ENCODE measurements at places on chromosomes 5 and 9.

DNA sequence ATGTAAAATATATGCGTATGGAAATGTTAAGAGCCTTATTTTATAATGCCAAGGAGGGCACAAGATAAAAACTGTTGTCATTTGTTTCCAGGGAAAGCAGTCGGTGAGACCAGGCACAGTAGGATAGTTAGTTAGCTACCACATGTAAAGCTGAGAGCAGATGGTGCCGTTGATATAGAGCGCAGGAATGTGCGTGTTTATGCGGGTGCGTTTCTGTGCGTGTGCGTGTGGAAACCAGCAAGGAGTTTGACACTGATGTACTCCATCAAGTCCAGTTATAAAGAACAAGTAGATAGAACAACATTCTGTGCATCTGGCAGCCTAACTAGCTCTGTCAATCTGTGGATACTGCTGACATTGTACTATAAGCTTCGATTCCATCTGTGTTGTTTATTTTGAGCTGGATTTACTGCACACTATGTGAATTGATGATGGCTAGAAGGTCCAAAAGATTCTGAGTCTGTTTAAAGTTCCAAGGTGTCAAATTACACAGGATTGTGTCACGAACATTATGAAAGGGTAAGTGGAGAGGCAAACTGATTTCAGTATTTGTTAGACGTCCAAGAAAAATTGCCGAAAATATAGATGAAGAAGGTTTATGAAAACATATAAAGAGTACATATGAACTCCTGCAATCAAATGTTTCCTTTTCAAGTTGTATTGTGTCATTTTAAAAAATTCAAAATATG, 494.9 kb upstream of the MEF2C start:
- no peak for DNase-seq

DNA sequence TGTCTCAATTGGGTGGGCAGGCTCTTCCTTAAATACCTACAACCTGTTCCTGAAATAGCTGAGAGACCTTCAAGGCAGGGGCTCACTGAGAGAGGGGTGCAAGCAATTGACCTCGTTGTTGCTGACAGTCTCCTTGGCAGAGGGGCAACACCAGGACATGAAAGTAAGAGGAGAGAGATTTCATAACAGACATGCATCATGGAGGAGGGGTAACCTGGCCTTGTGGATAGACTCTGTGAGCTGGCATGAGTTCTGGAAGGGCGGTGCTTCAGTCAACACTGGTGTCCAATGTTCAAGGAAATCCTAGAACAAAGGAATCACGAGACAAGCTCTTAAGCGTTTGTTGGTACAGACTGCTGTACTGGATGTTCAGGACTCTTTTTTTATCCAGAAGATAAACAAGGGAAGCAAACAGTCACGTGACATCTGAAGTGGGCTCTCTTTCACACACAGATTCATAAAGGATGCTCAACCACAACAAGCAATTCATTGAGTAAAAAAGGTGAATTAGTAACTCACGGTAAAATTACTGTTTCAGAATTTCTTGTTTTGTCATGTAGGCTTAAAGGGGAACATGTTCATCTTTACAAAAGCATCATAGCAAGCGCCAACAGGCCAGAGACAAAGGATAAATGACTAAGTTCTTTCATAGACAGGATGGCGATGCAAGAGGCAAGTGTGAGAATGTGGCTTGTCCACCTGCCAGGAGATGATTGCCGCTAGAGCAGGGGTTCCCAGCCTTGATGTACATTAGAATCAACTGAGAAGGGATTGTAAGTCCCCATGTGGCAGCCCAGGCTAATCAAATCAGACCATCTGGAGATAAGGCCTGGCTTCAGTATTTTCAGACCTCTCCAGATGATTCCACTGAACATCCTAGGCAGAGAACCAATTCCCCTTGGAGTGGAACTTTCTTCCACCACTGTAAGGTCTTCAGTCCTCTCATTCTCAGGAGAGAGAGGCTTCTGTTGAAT, 20.7 kb downstream of the ANKRA2 start:
- DNase-seq: no peak

- DNase-seq: no peak
These were observed 16.2 kb downstream of the SLC1A1 start for GRCh38 chr9:4506490-4506889.

GRCh38 chr5:134224888-134225779, 739 bp downstream of the PPP2CA start:
- DNase-seq: peak; percentile 60

- DNase-seq: no peak
These were observed 209.5 kb upstream of the MVB12B start for GRCh38 chr9:126117158-126117425.

DNA sequence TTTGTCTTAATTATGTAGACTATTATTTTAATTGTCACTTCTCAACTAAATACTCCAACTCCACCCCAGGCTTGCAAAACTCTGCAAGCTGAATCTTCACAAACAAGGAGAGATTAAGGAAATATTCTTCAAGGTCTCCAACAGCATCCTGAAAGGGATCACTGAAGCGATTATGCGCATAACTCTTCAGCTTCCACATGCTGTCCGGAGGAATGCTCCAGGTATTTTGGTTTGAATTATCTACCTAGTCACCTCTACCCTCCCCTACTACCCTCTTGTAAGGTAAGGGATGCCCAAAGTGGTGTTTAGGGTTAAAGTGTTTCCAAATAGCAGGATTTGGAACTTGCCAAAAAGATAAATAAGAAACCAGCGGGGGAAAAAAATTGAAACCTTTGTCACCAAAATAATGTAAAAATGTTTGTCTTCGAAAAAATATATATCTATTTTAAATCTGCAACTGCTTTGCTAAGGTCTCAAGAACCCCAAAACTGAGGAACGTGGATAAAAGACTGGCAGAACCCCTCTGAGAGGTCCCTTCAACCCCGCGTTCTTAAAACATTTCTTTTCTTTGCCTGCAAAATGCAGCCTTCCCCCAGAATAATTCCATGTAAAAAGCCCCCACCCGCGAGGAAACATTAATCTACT, 11.6 kb downstream of the PTCH1 start:
- DNase-seq: no peak

- DNase-seq: peak; percentile 39
These were observed 32.0 kb upstream of the ADAM19 start for GRCh38 chr5:157607371-157608161.

GRCh38 chr5:175715627-175716522, 58.0 kb downstream of the HRH2 start:
- no peak for DNase-seq

DNA sequence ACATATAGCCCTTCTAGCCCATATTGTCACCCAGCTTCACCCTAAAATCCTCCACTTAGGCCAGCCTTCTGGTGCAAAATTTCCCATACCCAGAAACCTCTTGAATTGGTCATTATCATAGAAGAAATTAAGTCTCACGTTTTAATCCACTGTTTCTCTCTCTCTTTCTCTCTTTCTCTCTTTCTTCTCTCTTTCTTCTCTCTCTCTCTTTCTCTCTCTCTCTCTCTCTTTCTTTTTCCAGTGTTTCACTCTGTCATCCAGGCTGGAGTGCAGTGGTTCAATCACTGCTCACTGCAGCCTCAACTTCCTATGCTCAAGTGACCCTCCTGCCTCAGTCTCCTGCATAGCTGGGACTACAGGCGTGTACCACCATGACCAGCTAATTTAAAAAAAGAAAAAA, 363.4 kb downstream of the TMEM167A start:
- no peak for DNase-seq

DNA sequence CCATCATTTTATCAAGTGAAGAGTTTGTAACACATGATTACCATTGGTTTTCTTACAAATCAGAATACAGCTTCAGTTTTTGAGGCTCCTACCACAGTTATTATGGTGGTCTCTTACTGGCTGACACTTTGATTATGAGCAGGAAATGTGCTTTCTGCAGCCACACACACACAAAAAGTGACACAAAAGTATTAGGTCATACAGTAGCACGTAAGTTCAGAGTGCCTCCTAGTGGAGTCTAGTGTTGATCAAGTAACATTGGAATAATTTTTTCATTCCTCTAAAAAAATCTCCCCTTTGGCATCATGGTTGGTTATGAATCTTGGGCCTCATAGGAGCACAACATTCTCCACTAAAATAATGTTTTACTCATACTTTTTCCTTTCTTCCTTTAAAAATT, 37.6 kb downstream of the PAM start:
- no peak for DNase-seq

DNA sequence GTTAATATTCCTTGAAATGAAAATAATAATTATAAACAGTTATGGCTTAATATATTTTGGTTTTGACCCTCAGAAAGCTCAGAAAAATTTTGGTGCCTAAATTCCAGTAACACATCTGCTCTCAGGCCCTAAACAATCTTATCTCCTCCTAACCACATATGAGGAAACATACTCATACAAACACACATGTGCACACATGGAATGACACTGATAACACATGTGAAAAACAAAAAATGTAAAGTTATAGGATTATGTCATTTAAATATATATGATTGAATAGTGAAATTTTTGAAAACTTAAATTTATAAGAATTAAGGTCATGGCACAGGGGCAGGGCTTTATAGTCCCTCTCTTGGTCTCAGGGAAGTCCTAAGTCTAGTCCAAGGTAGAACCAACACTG, 127.2 kb upstream of the TRPC7 start:
- DNase-seq: no peak

All from NK-92 treated with Interleukin-12 subunit alpha and Interleukin-12 subunit beta, amount 100 ng/mL, for 24 hours (cell line).